ENCODE measurements at places on chromosomes 4 and X. TPM values are rescaled to one million over a fixed set of nuclear protein-coding genes. Genes with fewer than 3 reads are reported as not detected.

GRCh38 chr4:185634066-185634652 lies 98.9 kb upstream of the PDLIM3 start:
- no peak for DNase-seq
- H3K27ac ChIP-seq: no peak overlapping the region
- H3K4me3 ChIP-seq: no peak overlapping the region
- no peaks in the 10 kb centered on the region for H3K36me3 ChIP-seq
- peaks cover 27% of the 10 kb centered on the region for H3K27me3 ChIP-seq
- peaks cover 3% of the 10 kb centered on the region for H3K4me1 ChIP-seq

- H3K27me3 ChIP-seq: peaks cover 39% of the 10 kb centered on the region
- DNase-seq: no peak
- no peaks in the 10 kb centered on the region for H3K4me1 ChIP-seq
- H3K36me3 ChIP-seq: no peaks in the 10 kb centered on the region
- H3K27ac ChIP-seq: no peak overlapping the region
- no peak overlapping the region for H3K4me3 ChIP-seq
Measured at GRCh38 chr4:55749666-55750065, 69.9 kb upstream of the EXOC1L start.

DNA sequence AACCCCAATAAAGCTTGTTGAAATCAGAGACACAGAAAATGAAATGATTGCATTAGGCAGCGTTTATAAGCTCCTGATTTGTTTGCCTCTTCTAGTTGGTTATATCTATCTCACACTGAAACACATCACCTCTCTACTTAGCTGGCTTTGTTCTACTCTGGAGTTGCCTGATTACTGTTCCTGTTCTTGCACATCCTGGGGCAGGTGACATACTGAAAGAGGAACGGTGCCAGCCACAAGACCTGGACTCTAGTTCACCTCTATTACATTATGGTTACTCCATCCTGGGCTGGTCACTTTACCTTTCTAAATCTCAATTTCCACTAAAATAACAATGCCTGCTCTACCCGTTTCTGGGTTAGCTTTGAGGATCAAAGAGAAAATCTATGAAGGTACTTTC lies 47.9 kb downstream of the TRIM2 start:
- peak; percentile 20 for DNase-seq
- H3K36me3 ChIP-seq: no peaks in the 10 kb centered on the region
- peak overlapping the region; percentile 47 for H3K27ac ChIP-seq
- H3K27me3 ChIP-seq: peaks cover 8% of the 10 kb centered on the region
- H3K4me1 ChIP-seq: peaks cover 33% of the 10 kb centered on the region

- H3K4me1 ChIP-seq: no peaks in the 10 kb centered on the region
- H3K36me3 ChIP-seq: peaks cover 66% of the 10 kb centered on the region
- H3K27me3 ChIP-seq: no peaks in the 10 kb centered on the region
- DNase-seq: no peak
Measured at GRCh38 chr4:106149026-106149425, 167.0 kb downstream of the TBCK start.

GRCh38 chrX:39204945-39205344 lies 403.7 kb downstream of the MID1IP1 start:
- H3K27me3 ChIP-seq: peaks cover 19% of the 10 kb centered on the region
- no peak for DNase-seq
- no peak overlapping the region for H3K27ac ChIP-seq
- H3K4me1 ChIP-seq: peaks cover 4% of the 10 kb centered on the region

GRCh38 chr4:10753856-10754402 lies 69.4 kb upstream of the CLNK start:
- no peak overlapping the region for H3K4me3 ChIP-seq
- no peak overlapping the region for H3K27ac ChIP-seq
- H3K4me1 ChIP-seq: peaks cover 10% of the 10 kb centered on the region
- peaks cover 5% of the 10 kb centered on the region for H3K36me3 ChIP-seq

GRCh38 chr4:52299120-52299519 lies 248.0 kb downstream of the SPATA18 start:
- no peaks in the 10 kb centered on the region for H3K4me1 ChIP-seq
- no peak overlapping the region for H3K27ac ChIP-seq
- no peaks in the 10 kb centered on the region for H3K27me3 ChIP-seq
- DNase-seq: no peak
- H3K4me3 ChIP-seq: no peak overlapping the region

DNA sequence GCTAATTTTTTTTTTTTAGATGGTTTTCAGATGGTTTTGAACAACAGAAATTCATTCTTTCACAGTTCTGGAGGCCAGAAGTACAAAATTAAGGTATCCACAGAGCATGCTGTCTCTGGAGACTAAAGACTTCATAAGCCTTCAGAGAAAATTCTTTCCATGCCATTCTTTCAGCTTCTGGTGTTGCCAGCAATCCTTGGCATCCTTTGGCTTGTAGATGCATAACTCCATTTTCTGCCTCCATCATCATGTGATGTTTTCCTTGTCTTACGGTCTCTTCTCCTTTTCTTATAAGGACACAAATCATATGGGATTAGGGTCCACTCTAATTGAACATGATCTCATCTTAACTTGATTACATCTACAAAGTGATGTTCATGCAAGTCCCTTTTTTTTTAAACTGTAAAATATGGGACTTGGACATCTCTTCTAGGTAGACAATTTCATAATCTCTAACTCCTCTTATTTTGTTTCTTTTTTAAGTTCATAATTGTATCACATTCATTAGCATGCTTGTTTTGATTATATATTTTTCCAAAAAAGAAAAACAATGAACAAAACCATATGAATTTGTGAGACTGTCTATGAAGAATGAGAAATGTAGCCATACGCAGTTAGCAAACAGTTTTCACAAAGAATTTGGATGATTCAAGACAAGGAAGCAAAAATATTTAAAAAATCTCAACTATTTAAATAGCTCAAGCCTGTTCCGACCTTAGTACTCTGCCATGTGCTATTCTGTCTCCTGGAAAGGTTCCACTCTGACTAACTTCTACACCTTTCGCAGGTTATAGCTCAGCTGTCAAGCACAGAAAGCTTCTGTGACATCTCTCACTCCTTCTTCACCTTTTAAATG lies 53.1 kb upstream of the GIMD1 start:
- no peaks in the 10 kb centered on the region for H3K4me1 ChIP-seq
- H3K36me3 ChIP-seq: no peaks in the 10 kb centered on the region
- H3K27ac ChIP-seq: no peak overlapping the region
- no peak for DNase-seq
- H3K27me3 ChIP-seq: peaks cover 3% of the 10 kb centered on the region

GRCh38 chr4:119731778-119732177 lies 103.2 kb upstream of the PDE5A start:
- H3K27me3 ChIP-seq: no peaks in the 10 kb centered on the region
- no peaks in the 10 kb centered on the region for H3K36me3 ChIP-seq
- no peak for DNase-seq

- H3K27me3 ChIP-seq: no peaks in the 10 kb centered on the region
- no peak overlapping the region for H3K27ac ChIP-seq
- no peak overlapping the region for H3K4me3 ChIP-seq
- no peaks in the 10 kb centered on the region for H3K36me3 ChIP-seq
- H3K4me1 ChIP-seq: peaks cover 7% of the 10 kb centered on the region
Measured at GRCh38 chr4:141348573-141348972, 127.9 kb downstream of the ZNF330 start.

GRCh38 chr4:139076016-139076744 lies 60.6 kb downstream of the NOCT start:
- peak overlapping the region; percentile 74 for H3K27ac ChIP-seq
- DNase-seq: no peak
- H3K4me3 ChIP-seq: no peak overlapping the region
- peaks cover 5% of the 10 kb centered on the region for H3K36me3 ChIP-seq
- H3K4me1 ChIP-seq: peaks cover 17% of the 10 kb centered on the region
- H3K27me3 ChIP-seq: no peaks in the 10 kb centered on the region

- H3K4me1 ChIP-seq: no peaks in the 10 kb centered on the region
- no peak for DNase-seq
- H3K4me3 ChIP-seq: no peak overlapping the region
- H3K36me3 ChIP-seq: no peaks in the 10 kb centered on the region
- H3K27me3 ChIP-seq: no peaks in the 10 kb centered on the region
- H3K27ac ChIP-seq: no peak overlapping the region
Measured at GRCh38 chr4:162101337-162101736, 62.5 kb downstream of the FSTL5 start.

GRCh38 chrX:35919536-35920309 lies at the start of gene CFAP47:
TSS of gene CFAP47 (plus strand) at chrX:35919734. CDS start at chrX:35919800, 66 bp downstream.
- no peak within 1 kb of the TSS for H3K27ac ChIP-seq
- no peaks in the 10 kb centered on the region for H3K36me3 ChIP-seq
- H3K4me3 ChIP-seq: no peak within 1 kb of the TSS

- H3K27ac ChIP-seq: no peak overlapping the region
- no peak for DNase-seq
- H3K4me1 ChIP-seq: peaks cover 16% of the 10 kb centered on the region
- no peaks in the 10 kb centered on the region for H3K36me3 ChIP-seq
Measured at GRCh38 chr4:147779451-147779850, 47.6 kb downstream of the ARHGAP10 start.

- peaks cover 12% of the 10 kb centered on the region for H3K27me3 ChIP-seq
- no peaks in the 10 kb centered on the region for H3K4me1 ChIP-seq
- no peak for DNase-seq
Measured at GRCh38 chrX:39527025-39527424, 570.7 kb downstream of the BCOR start.

DNA sequence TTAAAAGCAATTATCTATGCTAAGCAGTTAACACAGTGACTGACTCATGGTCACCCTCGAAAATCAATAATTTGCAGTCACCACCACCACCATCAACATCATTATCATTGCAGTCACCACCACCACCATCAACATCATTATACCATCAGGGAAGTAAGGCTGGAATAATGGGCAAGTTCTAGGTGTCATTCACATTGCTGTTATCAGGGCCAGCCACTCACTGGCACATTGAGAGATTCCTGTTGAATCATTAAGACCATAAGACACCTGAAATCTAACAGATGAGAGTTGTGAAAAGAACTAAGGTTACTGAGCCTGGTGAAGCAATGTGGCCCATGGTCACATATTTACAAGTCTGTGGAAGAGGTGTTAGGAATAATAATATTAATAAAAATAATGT lies 247.7 kb upstream of the BOD1L1 start:
- H3K4me1 ChIP-seq: no peaks in the 10 kb centered on the region
- no peaks in the 10 kb centered on the region for H3K27me3 ChIP-seq
- H3K4me3 ChIP-seq: no peak overlapping the region
- H3K36me3 ChIP-seq: no peaks in the 10 kb centered on the region

DNA sequence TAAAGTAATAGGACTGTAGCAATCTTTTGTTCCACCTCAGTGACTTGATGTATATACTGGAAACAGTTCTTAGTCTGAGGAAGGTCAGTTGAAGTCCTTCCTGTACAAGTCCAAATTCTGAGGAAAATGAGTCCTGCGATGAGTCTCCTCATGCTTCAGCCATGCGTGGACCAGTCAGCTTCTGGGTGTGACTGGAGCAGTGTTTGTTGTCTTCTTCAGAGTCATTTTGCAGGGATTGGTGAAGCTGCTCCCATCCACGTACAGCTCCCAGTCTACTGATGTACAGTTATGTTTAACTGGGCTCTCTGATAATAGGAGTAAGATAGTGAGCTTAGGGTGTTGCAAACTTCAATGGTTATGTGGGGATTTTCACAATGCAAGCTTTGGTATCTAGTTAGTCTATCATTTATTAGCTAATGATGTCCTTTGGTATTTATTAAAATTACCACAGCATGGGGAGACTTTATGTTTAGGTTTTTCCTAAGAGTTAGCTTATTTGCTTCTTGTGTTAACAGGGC lies 3.4 kb downstream of the UGT2B17 start:
- DNase-seq: no peak
- H3K36me3 ChIP-seq: no peaks in the 10 kb centered on the region
- peak overlapping the region; percentile 60 for H3K27ac ChIP-seq

DNA sequence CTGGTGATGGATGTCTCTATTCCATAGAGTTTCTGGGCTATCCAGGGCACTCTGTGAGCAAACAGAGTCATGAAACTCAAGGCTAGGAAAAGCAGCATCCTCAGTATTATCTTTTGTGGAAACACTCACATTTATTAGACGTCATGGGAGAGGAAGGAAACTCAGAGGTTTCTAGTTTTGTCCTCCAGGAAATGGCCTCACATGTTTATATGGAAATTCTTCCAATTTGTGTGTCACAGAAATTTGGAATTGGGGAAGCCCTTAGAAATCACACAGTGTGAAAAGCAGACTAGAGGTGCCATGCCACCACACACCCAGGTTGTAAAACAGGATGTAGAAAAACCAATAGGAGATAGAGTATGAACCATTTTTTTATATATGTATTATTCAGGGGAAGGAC lies 31.1 kb downstream of the IDS start:
- H3K4me3 ChIP-seq: no peak overlapping the region
- DNase-seq: no peak

DNA sequence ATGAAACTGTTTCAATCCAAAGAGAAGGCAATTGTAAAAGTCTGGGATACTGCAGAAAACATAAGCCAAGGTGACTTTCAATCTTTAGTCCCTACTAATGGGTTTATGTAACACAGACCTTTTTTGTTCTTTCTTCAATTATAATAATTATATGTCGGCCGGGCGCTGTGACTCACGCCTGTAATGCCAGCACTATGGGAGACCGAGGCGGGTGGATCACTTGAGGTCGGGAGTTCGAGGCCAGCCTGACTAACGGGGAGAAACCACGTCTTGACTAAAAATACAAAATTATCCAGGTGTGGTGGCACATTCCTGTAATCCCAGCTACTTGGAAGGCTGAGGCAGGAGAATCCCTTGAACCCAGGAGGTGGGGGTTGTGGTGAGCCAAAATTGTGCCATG lies 489.8 kb upstream of the CTSO start:
- H3K4me3 ChIP-seq: no peak overlapping the region
- H3K27ac ChIP-seq: no peak overlapping the region
- H3K4me1 ChIP-seq: no peaks in the 10 kb centered on the region

GRCh38 chr4:103692615-103693014 lies 27.2 kb downstream of the TACR3 start:
- H3K36me3 ChIP-seq: no peaks in the 10 kb centered on the region
- H3K4me1 ChIP-seq: no peaks in the 10 kb centered on the region
- no peaks in the 10 kb centered on the region for H3K27me3 ChIP-seq
- H3K4me3 ChIP-seq: no peak overlapping the region

- no peak overlapping the region for H3K27ac ChIP-seq
- no peaks in the 10 kb centered on the region for H3K4me1 ChIP-seq
- H3K4me3 ChIP-seq: no peak overlapping the region
- H3K36me3 ChIP-seq: no peaks in the 10 kb centered on the region
- no peak for DNase-seq
Measured at GRCh38 chr4:74415602-74416300, 29.2 kb upstream of the AREG start.

TNIP3 gene
- not detected for polyA plus RNA-seq

HEPH gene
- not detected for polyA plus RNA-seq

AKAP17A gene
- polyA plus RNA-seq: 21.9 TPM

CACNA1F gene
- 0.10 TPM for polyA plus RNA-seq

TSPAN7 gene
- polyA plus RNA-seq: not detected

GABRA4 gene
- polyA plus RNA-seq: not detected

EVC gene
- not detected for polyA plus RNA-seq

PDGFRA gene
- polyA plus RNA-seq: not detected

SCRG1 gene
- polyA plus RNA-seq: 0.09 TPM

NUDT10 gene
- polyA plus RNA-seq: not detected

UGT2A1 gene
- not detected for polyA plus RNA-seq

GUF1 gene
- 16.4 TPM for polyA plus RNA-seq

SRPK3 gene
- not detected for polyA plus RNA-seq

PDE6B gene
- polyA plus RNA-seq: 33.6 TPM

BEX2 gene
- polyA plus RNA-seq: 74.0 TPM

SMIM43 gene
- not detected for polyA plus RNA-seq

Data from naive B cell (primary cell).